ENCODE measurements at places on chromosomes 1 and 21.

DNA sequence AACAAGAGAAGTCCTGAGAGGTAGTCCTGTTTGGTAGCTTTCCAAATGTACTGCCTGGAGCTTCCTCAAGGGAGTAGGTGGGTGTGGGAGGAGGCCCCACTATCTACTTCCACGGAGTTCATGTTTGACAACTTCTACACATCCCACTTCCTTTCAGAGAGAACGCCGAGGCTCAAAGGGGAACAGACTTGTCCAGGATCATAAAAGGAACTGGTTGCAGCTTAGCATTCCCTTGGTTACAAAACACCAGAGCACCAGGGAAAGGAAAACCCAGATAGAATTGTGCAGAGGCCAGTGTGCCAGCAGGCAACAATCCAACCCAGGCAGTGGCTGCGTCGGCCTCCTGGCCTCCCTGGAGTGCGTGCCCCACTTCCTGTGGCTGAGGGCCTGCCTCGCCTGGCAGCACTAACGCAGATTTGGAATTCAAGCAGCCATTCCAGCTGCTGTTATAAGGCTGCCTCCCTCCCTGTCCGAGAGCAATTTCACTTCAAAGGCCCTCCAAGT, 4.2 kb upstream of the RAP1GAP start:
- no peak for DNase-seq

DNA sequence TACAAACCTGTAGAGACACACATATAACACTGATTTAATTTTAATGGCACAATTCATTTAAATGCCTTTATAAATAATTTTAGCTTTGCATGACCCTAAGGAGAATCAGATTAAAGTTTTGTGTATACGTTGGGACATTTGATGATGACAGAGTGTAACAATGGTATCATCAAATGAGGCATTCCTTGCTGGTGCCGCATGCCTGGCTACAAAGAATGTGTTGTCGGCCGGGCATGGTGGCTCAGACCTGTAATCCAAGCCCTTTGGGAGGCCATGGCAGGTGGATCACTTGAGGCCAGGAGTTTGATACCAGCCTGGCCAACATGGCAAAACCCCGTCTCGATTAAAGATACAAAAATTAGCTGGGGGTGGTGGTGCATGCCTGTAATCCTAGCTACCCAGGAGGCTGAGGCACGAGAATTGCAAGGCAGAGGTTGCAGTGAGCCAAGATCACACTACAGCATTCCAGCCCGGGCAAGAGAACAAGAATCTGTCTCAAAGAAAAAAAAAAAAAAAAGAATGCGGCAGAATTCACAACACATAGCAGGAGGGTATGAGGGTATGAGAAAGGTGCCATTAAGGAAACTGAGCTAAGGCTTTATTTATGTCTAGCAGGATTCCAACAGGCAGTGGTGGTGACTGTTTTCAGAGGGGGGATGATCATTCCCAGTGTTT, 58.9 kb downstream of the PTPN14 start:
- DNase-seq = no peak

GRCh38 chr1:245118066-245118465, 36.7 kb upstream of the KIF26B start:
- DNase-seq = no peak

DNA sequence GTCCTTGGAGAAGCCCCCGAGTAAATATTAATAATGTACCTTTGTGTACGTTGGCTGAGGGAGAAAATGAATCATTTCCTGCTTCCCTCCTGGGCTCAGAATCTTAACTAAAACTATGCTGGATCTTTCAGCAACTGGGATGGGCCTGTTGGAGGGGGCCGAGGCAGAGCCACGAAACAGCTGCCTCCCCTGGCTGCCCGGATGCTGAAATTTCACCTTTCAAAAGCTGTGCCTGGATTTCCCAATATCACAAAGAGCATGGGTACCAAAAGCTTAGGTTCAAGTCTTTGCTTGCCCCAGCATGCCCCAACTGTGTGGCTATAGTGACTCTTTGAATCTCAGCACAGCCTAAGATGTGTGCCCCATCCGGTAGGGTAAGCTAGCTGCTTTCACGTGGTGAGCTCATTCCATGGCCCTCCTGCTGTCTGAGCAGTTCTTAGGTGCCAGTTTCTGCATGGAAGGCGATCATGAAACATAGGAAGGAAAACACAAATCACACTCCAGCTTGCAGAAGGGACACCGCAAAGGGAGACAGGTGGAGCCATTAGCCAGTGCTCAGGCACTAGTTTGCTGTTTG, 473.5 kb downstream of the PTPRU start:
- no peak for DNase-seq

DNA sequence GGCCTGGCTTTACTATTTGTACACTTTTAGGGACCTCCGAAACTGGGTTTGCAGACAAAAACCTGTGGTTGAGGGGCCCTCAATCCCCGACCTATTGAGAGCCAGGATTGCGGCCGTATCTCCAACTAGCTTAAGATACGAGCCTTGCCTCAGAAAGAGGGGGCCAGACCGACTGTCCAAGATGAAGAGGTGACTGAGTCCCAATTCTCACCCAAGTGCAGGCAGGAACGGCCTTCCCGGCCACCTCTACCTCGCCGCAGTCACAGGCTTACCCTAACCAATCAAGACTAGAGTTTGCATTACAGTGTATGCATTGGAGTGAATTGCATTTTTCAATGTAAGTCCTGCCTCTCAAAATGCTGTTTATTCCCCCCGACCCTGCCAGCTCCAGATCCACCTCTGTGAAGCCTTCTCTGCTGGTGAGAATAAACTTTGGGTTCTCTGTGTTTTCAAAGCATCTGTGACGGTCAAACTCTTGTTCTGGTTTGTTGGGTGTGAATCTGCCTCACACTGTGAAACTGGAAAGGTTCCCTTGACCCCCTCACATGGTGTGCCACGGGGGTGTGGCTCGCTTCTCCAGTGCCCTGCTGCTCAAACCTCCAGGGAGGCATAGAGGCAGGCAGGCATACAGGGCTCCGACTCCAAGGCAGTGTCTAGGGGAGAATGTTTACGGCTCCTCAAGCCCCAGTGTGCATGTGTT, 62.2 kb upstream of the WLS start:
- no peak for DNase-seq

DNA sequence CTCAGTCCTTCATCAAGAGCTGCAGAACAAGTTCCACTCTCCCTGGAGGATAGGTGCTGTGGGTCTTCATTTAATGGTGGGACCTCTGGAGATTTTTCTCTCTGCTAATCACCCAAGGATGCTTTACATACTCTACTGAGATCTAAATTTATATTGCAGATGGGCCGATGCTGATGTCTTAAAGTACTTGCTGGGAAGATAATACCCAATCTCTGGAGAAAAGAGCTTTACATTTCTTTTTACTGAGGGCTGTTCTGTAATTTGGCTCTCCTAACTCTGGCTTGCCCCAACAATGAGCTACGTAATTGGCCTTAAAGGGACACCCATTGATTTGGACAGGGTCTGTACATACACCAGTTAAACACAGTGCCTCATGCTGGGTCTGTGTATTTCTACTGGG, 86.9 kb downstream of the ST6GALNAC3 start:
- DNase-seq = no peak

- DNase-seq = no peak
Measured at GRCh38 chr1:94092210-94092613, 28.7 kb downstream of the ABCA4 start.

DNA sequence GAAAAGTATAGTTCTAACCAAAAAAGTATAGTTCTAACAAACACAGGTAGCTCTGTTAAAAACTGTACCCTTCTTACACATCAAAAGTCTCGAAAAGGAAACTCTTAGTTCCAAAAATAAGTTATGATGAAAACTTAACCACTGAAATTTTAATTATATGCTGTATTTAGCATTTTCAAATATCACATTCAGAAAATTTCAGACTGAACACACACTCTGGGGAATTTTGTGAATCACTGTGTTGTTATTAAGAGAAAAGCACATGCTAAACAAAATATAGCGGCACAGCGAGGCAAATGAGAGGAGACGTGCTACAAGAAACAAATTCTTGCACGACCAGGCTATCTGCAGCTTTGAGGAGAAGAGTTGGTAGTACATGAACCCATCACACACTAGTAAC, 30.4 kb downstream of the VAV3 start:
- DNase-seq = no peak

DNA sequence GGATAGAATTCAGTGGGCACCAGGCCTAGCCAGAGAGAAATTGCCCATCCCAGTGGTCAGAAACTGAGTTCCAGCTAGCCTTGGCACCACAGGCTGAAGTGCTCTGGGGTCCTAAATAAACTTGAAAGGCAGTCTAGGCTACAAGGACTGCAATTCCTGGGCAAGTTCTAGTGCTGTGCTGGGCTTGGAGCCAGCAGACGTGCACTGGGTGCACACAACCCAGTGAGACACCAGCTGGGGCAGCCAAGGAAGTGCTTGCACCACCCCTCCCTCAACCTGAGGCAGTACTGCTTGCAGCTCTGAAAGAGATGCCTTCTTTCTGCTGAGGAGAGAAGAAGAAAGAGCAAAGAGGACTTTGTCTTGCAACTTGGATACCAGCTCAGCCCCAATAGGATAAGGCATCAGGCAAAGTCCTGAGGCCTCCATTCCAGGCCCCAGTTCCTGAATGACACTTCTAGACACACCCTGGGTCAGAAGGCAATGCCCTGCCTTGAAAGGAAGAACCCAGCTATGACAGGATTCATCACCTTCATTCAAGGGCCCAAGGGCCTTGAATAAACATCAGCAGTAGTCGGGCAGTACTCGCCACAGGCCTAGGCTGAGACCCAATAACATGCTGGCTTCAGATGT, 55.1 kb downstream of the OVGP1 start:
- DNase-seq = no peak

GRCh38 chr21:16262091-16262490, 532.3 kb downstream of the USP25 start:
- DNase-seq = no peak

All from activated T-cell treated with anti-CD3 and anti-CD28 coated beads for 48 hours (primary cell).